ENCODE measurements at places on chromosomes 7 and 10.

- no peak for DNase-seq
Measured at GRCh38 chr10:130578532-130579289, 442.5 kb downstream of the GLRX3 start.

DNA sequence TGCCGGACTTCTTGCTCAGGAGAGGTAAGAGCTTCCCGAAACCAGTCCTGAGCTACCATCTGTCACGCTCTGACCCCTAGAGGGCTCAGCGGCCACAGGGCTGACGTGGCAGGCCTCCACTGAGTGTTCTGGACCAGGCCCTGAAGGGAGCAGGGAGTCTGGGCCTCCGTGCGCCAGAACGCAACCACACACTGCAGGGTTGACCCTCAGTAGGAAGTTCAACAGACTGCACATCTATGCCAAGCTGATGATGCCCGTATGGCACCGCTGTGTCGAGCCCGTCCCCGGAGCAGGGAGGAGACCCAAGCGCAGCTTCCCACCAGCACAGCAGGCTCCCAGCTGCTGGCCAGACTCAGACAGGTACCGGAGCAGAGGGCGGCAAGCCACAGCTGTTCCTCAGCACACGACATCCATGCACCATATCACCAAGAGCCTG, 39.2 kb downstream of the CAMK2B start:
- peak; percentile 36 for DNase-seq

- no peak for DNase-seq
Measured at GRCh38 chr10:1359626-1359955, 303.4 kb downstream of the WDR37 start.

DNA sequence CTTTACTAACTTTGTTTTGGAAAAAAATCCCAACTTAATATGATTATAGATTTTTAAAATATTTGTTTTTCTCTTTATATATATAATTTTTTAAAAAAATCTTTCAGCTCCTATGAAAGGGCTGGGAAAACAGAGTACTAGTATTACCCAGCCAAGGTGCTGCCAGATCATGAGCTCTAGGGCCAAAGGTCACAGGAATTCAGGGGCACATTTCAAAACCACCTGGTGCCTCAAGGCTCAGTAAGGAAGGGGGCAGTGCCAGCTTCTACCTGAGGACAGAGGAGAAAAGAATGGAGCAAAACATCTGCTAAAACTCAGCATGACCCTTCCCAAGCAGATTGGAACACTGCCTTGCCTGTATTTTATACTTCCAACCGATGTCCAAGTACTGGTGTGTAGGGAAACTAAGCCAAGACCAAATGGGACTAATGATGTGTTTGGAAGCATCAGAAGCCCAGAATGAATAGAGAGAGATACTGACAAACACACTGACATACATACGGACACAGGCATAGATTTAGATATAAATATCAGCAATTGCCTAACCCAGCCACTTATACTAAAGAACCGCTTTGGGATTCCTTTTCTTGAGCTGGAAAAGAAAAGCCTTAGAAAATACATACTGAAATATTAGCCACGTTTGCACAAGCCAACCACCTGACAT, 667.3 kb downstream of the PARD3 start:
- no peak for DNase-seq

- no peak for DNase-seq
Measured at GRCh38 chr7:13442226-13442625, 547.2 kb downstream of the ETV1 start.

DNA sequence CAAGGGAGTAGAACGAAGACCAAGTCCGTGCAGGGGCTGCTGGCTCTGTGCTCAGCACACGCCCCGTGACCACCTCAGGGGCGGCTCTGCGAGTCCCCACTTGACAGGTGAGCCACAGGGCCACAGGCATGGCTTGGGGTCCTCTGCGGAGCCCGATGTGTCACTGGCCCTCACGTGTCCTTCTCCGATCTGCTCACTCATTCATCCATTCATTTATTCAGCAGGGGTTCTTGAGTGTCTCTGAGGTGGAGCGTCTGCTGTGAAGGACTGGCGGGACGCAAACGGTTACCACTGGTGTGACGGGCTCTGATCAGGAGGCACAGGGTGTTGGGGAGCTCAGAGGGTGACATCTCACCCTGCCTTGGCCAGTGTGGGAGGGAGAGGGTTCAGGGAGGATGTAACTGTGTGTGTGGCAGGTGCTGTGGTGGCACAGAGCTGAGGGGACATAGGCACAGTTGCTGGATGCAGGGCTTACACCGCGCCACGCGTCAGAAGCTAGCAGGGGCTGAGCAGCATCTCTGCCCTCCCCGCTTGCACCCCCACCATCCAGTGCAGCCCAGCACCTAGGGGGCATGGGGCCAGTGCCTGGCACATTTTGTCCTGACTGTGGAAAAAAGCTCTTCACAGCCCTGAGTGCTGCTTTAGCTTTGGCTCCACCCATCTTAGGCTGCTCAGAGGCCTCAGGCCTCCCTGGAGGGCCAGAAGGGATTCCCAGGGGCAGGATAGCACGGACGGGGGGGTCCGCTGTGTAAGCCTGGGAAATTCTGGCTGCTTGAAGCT, 116.8 kb downstream of the LHPP start:
- no peak for DNase-seq

- no peak for DNase-seq
Measured at GRCh38 chr7:27146491-27147198, 929 bp downstream of the HOXA6 start.

DNA sequence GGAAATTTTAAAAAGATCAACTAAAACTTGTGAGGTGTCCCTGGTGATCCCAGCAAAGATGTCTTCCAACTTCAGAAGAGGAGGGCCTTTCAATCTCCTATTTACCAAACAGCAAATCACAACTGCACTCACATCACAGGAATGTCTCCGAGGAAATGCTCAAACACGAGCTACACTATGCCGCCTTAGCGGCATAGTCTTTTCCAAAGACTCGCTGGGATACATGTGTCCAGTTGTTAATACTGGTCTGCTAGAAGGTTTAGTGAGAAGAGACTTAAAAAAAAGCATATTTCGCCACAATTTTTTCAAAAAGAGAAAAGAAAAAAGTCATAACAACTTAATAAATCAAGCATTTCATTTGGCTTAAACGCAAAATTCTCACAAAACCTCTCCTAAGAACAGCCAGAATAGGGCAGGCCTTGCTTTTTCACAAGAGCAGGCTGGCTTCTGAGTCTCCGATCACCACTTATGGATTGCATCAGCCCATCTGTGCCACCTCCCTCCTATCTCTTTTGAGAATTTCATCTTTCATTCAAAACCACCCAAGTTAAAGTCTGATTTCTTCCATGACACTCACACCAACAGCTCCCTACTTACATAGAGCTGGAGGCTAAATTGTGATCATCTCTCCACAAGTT, 66.1 kb downstream of the GNA12 start:
- DNase-seq = no peak

DNA sequence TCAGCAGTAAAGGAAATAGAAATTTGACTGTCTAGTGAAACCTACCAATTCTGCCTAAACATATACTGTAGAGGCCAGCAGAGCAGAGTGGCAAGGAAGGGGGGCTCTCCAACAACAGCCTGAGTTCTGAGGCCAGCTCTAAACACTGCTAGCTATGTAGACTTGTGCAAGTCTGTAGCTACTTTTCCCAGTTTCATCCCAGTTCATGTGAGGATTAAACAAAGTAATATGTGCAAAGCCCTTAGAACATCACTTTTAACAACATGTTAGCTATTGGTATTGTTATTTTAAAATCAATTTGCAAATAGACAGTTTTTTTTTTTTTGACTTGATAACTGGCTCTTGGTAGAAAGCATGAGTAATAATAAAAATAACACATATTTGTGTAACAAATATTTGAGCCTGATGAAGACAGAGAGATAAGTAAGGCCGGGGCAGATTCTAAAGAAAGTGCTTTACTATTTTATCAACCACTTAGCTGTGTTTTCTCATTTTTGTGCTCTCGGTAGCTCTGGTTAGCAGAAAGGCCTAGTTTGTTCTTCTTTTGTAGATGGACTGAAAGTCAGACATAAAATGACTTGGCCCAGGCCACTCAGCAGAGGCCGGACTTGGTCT, 9.3 kb downstream of the CHST12 start:
- DNase-seq = no peak

DNA sequence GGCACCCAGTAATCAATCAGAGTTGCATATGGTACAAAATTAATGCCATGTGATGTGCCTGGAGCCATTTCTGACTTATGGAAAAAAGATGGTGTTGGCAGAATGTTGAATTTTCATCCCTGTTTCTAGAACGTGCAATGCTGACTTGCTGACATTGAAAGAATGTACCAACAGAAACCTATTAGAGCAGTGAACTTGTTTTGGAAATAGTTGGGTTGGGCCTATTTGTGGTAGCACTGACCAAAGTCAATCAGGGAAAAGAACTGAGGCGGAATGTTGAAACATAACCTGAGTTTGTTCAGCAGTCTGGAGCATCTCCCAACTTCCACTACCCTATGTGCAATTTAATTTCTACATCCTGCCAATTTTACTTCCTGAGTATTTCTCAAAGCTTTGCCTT, 11.7 kb upstream of the KIAA1217 start:
- DNase-seq = no peak

DNA sequence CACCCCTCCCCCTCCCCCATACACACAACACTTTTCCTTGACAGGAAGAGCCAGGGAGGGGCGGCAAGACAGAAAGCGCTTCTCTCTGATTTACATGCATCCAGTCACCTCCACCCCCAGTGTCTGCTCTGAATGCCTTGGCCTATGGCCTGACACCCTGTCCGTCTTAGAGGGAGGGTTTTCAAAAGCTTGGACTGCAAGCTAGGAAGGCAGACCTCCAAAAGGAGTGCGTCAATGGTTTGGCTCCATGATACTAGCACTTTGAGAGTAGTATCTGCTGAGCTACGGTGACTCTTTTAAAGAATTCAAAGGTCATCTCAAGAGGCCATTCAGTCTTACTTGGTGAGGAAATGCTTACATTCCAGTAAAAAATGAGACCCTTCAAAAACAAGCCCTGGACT, 20.3 kb upstream of the PAX2 start:
- no peak for DNase-seq

- DNase-seq = peak; percentile 39
Measured at GRCh38 chr10:484925-485661, 204.4 kb downstream of the DIP2C start.

DNA sequence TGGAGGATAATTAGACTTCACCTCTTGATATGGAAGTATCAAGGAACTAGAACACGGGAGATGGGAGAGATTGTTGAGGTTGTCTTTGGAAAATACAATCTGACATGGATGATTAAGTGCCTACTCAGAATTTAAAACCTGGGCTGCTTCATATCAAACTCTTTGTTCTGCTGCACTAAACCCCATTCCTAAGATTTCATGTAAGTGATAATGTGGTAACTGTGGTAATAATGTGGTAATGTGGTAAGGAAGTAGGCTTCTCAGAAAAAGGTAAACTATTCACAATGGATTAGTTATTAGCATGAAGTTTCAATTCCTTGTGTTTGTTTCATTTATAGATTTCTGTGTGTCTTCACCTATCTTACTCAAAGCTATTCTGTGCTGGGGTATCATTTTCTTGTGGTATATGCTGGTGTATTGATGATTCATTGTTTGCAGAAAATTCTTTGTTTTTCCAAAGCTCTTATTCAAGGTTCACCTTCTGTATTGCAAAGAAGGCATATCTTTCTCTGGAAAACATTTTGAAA, 129.9 kb upstream of the TAC1 start:
- no peak for DNase-seq

GRCh38 chr10:133401500-133401899, 7.5 kb downstream of the MTG1 start:
- no peak for DNase-seq

DNA sequence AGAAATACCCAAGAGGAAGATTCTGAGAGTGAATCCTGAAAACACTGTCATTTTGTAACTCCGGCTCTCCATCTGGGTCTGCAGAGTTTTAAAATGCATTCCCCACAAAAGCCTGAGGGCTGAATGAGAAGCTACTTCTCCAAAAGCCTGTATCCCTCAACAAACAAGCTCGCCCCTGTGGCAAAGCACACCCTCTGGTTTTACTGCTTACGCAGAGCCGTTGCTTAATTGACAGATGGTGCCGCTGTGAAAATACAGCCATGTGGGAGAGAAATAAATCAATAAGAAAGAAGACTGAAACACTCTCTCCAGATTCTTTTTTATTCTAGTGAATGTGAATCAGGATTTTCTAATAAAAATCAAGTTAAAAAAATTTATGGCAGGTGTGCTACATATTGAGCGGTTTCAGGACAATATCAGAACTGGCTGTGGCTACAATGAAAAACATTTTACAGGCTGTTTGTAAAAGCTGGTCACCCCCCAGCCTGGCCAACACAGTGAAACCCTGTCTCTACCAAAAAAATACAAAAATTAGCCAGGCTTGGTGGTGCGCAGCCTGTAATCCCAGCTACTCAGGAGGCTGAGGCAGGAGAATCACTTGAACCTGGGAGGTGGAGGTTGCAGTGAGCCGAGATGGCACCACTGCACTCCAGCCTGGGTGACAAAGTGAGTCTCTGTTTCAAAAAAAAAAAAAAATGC, 32.5 kb downstream of the C7orf33 start:
- DNase-seq = no peak

DNA sequence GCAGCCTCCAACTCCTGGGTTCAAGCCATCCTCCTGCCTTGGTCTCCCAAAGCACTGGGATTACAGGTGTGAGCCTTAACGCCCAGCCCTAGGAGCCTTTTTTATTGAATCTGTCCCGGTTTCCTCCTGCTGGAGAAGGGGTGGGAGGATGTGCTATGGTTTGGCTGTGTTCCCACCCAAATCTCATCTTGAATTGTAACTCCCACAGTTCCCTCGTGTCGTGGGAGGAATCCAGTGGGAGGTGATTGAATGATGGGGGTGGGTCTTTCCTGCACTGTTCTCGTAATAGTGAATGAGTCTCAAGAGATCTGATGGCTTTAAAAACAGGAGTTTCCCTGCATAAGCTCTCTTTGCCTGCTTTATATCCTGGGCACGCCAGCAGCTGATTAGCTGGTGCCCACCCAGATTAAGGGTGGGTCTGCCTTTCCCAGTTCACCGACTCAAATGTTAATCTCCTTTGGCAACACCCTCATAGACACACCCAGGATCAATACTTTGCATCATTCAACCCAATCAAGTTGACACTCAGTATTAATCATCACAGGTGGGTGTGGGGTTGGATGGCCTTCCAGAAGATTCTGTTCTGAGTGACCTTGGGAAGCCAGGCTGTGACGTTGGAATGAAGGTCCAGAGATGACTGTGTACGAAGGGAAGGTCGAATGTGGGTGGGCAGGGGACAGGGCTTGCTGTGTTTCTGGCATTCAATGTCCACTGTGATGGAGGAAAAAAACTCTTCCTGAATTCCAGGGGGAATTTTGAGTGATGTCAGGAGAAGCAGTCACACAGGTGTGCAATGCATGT, 33.8 kb upstream of the CUX1 start:
- DNase-seq = no peak

DNA sequence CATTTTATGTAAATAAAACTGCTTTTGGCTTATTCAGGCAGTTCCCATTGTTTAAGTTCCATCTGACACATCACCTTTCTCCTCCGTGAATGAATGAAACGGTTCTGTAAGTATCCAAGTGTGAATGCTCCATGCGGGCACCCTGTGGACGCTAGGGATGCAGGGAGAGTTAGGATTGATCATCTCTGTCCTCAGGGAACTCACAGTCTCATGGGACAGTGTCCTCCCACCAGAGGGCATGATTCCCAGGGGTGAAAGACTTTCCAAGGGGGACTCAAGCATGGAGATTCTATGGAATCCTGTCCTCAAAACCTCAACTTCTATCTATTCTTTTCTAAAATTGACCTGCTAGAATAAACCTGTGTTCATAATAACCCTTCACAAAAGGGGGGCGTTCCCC, 98.8 kb downstream of the HECW1 start:
- no peak for DNase-seq
